ENCODE measurements at places on chromosomes 13 and 19.

DNA sequence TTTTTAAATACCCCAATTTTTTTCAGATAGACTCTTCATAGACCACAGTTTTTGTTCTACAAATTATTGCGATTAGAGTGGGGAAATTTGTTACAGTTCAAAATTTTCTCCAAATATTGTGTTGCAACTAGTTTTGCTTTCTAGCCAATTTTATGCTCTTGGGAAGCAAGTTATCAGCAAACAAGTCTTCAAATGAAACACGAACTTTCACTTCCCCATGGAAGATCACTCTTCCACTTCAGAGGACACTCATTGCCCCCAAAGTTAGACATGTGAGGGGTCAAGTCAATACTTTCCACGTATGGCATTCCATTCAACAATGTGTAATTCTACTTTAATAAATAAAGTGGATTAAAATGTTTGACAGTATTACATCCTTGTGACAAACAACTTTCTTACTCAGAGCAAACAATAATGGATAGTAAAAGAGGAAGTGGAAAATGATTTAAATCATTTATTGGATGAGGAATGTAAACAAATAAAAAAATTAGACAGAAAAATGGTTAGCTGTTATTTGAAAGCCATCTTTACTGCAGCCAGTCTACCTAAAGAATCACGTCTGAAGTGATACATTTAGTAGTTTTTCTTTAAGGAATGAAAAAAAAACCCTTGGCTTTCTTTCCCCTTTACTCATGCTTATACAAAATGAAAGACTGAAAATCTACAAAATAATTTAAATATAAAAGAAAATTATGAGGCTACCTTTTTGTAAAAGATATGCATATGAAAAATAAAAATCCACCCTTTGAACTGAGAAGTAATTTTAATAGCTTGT lies 41.2 kb upstream of the TNFSF11 start:
- peak; percentile 75 for DNase-seq

GRCh38 chr13:110350509-110350908 lies 43.4 kb downstream of the COL4A2 start:
- no peak for DNase-seq

- no peak for DNase-seq
Measured at GRCh38 chr13:86399572-86399971, 600.4 kb upstream of the SLITRK6 start.

DNA sequence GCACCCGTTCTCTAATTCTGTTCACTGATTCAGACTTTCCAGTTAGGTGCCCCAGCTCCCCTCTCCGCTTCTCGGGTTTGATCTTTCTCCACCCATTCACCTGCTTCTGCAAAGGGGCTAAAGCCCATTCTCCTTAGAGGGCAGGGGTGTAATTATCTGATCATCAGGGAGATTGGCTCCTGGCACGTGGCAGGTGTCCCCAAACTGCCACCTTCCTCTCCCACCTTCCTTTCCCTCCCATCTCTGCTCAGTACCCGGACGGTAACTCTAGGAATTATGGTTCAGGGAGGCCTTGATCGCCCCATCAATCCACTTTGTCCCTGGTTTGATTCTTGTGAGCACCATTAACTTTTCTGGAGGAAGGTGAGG lies 212 bp downstream of the FFAR1 start:
- no peak for DNase-seq

GRCh38 chr19:38062959-38063761 lies 156.2 kb downstream of the SIPA1L3 start:
- no peak for DNase-seq

DNA sequence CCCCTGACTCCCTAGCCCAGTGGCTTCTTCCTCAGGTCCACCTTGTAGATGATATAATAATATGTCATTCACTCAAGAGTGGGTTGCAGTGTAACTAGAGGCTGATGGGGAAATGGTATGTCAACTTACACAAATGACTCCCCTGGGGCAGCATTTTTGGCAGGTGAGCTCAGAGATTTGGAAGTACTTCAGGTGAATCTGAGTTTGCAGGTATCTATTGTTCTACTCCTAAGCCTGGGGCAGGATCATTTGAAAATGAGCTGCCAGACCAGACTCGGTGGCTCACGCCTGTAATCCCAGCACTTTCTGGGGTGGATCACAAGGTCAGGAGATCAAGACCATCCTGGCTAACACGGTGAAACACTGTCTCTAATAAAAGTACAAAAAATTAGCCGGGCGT lies 11.6 kb upstream of the CNMD start:
- no peak for DNase-seq

DNA sequence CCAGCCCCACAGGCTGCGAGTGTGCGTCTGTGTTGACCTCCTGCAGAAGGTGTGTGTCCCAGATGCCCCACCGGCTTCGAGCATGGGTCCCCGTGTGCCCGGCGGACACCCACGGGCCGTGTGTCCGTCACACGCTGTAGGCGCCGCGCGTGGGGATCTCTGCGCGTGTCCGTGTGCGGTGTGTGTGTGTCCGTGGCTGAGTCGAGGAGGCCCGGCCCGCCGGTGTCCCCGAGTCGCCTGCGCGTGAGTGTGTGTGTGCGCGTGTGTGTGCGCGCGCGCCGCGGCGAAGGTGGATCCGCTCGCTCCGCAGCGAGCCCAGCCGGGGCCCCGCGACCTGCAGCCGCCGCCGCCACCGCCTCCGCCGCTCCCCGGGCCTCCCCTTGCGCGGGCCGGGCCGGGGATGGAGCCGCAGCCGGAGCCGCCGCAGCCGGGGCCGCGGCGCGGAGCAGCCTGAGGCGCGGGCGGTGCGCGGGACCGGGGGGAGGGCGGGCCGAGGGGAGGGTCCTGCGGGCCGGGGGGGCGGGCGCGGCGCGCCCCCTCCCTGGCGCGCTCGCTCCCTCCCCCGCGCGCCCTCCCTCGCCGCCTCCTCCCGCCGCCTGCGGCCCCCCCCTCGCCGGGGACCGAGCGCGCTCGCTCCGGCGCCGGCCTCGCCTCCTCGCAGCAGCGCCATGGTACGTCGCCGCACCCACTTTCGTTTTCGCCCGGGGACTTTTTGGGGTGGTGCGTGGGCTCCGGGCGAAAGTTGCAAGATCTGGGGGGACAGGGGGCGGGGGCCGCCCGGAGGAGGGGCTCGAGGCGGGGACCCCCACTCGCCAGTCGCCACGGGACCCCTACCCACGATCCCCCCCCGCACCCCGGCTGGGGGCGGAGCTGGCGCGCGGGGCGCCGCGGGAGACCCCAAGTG lies 7.1 kb upstream of the NFIC start:
- DNase-seq, result peak; percentile 41

- DNase-seq, result no peak
Measured at GRCh38 chr13:34247596-34247995, 429.6 kb downstream of the RFC3 start.

DNA sequence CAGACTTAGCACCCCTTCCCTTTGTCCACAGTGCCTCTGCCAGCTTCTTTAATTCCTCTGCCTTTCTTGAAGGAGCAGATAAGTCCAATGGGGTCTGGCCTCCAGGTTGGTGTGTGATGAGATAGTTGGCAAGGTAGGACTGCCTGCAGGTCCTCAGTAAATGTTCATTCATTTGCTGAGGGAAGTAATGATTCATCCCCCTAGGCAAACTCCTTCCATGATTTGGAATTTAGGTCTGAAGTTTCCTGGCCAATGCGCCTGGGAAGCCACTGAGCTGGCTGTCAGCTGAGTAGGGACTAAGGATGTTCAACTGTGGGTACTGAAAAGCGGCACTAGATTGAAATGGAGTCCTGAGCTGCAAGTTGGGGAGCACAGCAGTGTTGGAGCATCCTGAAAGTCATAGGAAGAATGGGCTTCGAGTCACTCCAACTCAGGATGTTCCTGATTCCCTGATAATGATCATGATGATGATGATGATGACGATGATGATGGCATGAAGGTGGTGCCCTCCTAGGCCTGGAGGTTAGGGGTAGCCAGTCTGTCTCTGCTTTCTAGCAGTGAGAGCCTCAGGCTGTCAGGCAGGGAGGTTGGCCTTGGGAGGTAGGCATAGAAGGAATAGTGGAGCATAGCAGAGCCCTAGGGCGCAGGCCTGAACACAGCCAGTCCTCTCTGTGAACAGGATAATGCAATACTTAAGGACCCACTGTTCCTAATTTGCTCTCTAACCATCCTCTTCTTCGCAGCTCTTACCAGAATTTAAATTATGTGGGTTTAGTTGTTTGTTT lies 44.7 kb downstream of the COL4A2 start:
- DNase-seq, result no peak

GRCh38 chr19:43594081-43594697 lies 1.7 kb downstream of the IRGQ start:
- no peak for DNase-seq

- no peak for DNase-seq
Measured at GRCh38 chr13:21970172-21970571, 299.3 kb downstream of the FGF9 start.

DNA sequence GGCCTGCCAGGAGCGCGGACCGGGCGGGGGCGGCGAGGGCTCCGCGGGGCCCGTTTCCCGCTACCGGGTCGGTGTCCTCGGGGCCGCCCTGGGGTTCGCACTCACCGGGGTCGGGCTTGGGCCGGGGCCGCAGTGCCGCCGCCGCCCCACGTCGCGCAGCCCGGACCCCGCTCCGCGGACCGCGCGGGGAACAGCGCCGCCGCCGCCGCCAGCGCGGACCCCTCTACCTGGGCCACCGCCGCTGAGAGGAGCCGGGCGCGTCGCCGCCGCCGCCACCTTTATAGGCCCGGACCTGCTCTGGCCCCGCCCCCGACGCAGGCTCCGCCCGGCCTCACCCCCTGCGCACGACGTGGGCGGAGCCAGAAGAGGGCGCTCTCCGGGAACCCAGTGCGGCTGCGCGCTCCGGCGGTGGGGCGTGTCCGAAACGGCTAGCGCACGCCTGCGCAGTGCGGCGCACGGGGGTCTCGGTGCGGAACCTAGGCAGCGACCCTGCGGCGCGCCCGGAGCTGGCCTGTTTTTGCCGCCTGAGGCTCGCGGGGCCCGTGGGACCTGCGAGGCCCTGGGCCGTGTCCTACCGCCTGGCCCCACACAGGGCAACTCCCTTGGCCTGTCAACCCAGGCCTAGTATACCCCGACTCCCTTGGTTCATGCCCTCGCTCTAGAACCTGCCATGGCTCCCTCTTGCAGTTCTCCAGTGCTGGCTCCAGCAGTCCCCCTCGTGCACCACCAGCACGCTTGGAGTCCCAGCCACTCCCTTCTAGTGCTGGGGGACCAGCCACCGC lies at the start of gene MKNK2:
TSS of gene MKNK2 (minus strand) at position 254 of the 782 bp plus-strand sequence. CDS start 393 bp downstream, outside the sequence.
- peak; percentile 96 for DNase-seq

DNA sequence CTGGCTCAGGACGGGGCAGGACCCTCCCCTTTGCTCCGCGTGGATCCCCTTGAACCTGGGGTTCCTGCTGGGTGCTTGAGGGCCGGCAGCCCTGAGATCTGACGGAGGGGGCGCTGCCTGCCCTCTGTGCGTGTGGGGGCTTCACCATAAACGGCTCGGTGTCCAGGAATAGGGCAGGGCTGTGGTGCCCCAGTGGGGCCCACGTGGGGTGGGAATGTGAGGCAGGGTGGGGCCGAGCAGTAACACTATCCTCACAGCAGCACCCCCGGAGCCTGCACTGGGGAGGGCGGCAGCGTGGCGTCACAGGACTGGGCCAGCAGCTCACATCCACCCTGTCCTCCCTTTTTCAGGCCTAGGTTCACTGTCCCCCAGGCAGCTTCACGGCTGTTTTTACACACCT lies 38.0 kb downstream of the GAS6 start:
- DNase-seq, result no peak

DNA sequence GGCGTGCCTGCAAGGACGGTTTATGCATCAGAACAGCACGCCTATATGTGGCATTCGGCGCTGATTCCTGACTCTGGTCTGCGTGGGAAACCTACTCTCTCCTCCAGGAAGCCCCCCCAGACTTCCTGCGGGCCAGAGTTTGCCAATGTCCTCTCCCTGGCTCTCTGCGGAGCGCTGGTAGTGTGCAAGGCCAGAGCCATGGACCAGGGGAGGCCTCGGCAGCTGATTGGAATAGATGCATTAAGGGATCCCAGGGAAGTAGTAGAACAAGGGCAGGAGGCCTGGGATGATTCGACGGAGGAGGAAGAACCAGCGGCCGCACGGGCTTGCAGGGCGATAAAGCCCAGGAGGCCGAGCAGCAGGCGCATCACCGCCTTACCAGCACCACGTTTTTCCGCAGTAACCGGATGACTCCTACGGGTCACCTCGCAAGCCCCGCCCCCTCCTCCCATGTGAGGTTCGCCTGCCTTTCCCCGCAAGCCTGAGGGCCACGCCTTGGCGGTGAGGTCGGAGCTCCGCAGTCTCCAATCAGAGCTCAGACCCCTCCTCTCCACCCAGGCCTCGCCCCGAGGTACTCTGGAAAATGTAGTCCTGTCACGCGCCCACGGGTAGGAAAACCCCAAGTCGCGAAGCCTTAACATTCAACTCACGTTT lies 5.0 kb downstream of the CLEC11A start:
- peak; percentile 87 for DNase-seq

DNA sequence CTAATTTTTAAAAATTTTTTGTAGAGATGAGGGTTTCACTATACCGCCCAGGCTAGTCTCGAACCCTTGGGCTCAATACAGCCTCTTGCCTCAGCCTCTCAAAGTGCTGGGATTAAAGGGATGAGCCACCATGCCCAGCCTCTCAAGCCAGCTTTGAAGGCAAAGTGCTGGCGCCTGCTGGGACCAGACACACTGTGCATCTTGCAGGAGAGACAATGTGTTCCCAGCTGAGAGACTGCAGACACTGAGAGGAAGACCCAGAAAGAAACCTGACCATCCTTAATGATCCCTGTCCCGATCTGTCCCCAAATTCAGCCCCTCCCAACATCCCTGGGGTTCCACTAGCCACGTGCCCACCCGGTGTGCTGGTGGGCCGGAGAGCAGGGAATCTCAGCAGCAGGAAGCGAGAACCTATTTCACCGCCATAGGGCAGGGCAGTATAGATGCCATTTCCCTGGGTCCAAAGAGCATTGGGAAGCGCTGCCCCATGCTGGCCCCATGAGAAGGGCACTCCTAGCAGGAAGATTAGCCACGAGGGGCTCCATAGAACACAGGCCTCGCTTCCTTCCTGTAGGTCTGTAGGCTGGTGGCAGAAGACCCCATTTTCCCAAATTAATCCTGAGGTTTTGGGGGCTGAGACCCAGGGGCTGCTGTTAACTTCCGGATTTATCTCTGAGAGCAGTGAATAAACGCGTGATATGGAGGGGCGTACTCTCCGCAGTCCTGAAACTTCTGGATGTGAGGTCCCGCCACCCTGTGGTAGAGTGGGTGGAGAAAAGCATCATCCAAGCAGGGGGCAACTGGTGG lies 968 bp downstream of the RAVER1 start:
- DNase-seq, result peak; percentile 21

DNA sequence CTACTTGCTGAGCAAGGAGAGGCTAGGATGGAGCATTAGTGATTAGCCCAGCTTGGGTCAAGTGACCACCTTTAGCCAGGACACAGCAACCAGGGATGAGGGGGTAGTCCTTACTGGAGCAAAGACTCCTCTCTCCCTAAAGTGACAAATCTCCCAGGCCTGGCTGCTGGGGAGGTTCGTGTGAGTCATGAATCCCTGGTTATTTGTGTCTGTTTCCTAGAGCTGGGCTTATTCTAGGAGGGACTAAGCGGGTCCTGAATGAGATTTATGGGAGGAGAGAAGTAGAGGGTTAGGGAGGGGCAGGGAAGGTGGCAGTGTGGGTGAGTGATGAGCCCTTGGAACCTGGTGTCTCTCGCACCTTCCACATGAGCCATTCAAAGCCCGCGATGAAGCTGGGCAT lies 487.3 kb downstream of the TSHZ3 start:
- no peak for DNase-seq
